Fibroblast of skin of right quadriceps (primary cell): ENCODE measurements at places on chromosomes 6 and 20.

DNA sequence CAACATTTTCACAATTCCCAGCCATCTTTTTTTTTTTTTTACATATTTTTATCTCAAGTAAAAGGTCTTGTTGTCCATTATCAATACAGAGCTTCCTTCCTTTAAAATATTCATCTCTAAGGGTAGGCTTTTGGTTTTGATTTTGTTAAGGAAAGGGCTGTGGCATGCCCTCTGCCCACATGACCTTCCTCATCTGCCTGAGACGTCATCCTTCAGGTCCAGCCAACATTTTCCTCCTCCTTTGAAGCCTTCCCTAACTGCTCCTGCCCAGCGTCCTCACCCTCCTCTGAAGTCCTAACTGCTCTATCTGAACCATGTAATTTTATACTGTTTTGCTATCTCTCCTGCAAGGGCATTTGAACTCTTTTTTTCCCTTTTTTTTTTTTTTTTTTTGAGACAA lies 73.9 kb upstream of the TGM3 start:
- DNase-seq: no peak

GRCh38 chr20:11352041-11352440 lies 565.7 kb upstream of the BTBD3 start:
- DNase-seq: no peak

DNA sequence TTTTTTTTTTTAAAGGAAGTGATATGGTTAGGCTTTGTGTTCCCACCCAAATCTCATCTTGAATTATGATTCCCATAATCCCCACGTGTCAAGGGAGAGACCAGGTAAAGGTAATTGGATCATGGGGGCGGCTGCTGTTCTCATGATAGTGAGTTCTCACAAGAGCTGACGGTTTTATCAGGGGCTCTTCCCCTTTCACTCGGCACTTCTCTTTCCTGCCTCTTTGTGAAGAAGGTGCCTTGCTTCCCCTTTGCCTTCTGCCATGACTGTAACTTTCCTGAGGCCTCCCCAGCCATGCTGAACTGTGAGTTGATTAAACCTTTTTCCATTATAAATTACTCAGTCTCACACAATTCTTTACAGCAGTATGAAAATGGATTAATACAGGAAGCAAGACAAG lies 64.3 kb downstream of the ZFP64 start:
- DNase-seq: no peak

GRCh38 chr6:81962198-81962597 lies 209.7 kb upstream of the TENT5A start:
- no peak for DNase-seq

- DNase-seq: no peak
Observed at GRCh38 chr20:23268792-23269354, 81.7 kb upstream of the NXT1 start.

- peak; percentile 49 for DNase-seq
Observed at GRCh38 chr6:119749335-119749734, 399.8 kb upstream of the MAN1A1 start.

- peak; percentile 92 for DNase-seq
Observed at GRCh38 chr20:13009682-13010406, 1.1 kb downstream of the SPTLC3 start.

GRCh38 chr6:168169624-168170023 lies 90.6 kb upstream of the FRMD1 start:
- DNase-seq: no peak

GRCh38 chr6:26056583-26057350 lies 30.5 kb upstream of the HFE start:
- peak; percentile 40 for DNase-seq

GRCh38 chr20:54199721-54200176 lies 8.1 kb upstream of the PFDN4 start:
- peak; percentile 70 for DNase-seq

GRCh38 chr20:33814238-33814712 lies 3.1 kb downstream of the CHMP4B start:
- DNase-seq: no peak

- DNase-seq: no peak
Observed at GRCh38 chr20:45983279-45983743, 11.3 kb upstream of the ZNF335 start.

- no peak for DNase-seq
Observed at GRCh38 chr6:71268735-71269437, 19.7 kb upstream of the OGFRL1 start.

DNA sequence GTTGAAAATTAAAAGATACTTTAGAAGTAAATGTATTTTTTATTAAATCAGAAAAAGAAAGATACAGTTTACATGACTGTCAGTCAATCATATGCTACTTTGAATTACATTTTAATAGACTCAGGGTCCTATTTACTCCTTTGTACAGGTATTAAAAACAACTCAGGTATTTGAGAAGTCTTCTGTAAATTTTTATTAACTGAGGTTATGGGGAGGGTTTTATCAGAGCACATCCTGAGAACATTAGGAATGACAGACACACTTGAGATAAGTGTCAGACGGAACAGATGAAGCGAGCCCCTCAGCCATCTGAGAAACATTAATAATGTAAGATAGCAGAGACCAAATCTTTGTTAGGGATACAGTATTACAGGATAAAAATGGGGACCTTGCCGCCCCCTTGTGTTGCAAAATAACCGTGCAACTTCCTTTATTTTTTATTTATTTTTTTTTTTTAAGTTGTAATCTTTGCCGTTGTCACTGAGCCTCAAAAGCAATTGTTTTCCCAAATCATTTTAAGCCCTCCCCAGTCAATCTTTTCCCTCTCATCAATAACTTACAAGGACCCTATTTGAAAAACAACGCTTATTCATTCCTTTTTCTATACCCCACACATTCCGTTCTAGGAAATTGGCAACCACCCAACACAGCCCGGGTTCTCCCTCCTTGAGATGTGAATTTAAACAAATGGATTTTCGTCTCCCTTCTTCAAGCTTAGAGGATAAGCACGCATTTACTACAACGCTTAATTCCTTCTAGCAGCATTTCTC lies 126.7 kb downstream of the BCAS1 start:
- DNase-seq: peak; percentile 51

GRCh38 chr6:158023597-158023939 lies 41.9 kb downstream of the SYNJ2 start:
- no peak for DNase-seq

DNA sequence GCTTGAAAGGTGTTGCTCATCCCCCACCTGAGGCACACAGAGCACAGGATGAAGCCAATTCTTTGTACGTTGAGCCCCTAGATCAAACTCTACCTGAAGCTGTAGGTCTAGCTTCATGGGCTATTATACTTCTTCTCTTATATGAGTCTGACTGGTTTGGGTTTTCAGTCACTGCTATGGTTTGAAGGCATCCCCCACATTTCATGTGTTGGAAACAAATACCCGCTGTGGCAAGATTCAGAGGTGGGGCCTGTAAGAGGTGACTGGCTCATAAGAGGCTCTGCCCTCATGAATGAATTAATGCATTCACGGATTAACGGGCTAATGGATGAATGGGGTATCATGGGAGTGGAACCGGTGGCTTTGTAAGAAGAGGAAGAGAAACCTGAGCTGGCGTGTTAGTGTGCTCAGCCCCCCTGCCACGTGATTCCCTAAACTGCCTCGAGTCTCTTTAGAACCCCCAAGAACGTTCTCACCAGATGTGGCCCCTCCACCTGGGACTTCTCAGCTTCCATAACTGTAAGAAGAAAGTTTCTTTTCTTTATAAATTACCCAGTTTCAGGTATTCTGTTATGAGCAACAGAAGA lies 39.2 kb downstream of the PREX1 start:
- DNase-seq: no peak

DNA sequence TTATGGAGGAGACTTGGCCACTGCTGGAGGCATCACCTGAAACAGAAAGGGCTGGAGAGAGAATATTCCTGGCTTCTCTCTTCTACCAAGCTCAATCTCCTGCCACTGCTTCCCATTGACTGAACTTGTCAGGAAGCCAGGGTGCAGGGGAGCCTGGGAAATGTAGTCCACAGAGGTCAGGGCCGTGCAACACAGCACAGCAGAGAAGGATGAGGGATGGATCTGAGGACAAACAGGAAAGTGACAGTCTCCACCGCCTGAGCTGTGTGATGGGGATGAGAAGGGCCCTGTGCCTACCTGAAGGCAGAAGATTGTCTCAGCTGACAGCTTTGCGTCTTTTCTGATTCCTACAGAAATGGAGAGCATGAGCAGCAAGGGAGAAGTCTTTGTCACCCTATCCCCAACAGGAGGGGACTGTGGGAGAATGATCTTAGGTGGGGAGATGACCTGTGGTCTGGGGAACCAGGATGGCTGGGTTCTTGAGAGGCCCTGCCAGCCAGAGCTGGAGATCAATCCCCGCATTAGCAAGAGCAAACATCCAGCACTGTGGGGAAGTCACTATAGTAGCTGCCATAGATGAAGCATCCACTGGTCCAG lies 114.2 kb downstream of the SNX5 start:
- DNase-seq: peak; percentile 16

GRCh38 chr6:54428431-54428830 lies 120.2 kb downstream of the TINAG start:
- no peak for DNase-seq

GRCh38 chr20:10622657-10623418 lies 51.0 kb downstream of the JAG1 start:
- DNase-seq: peak; percentile 63

- no peak for DNase-seq
Observed at GRCh38 chr6:2916158-2916925, 13.2 kb upstream of the SERPINB9 start.
